ENCODE measurements at places on chromosomes 6 and 20.
A peak's percentile ranks its signal among the peaks of the same experiment; 100 is the strongest.

GRCh38 chr6:30730601-30731435 is 10.7 kb downstream of the TUBB start:
- peak; percentile 58 for DNase-seq

- DNase-seq, result no peak
These were observed 897.3 kb downstream of the KIF16B start for GRCh38 chr20:15675813-15676484.

DNA sequence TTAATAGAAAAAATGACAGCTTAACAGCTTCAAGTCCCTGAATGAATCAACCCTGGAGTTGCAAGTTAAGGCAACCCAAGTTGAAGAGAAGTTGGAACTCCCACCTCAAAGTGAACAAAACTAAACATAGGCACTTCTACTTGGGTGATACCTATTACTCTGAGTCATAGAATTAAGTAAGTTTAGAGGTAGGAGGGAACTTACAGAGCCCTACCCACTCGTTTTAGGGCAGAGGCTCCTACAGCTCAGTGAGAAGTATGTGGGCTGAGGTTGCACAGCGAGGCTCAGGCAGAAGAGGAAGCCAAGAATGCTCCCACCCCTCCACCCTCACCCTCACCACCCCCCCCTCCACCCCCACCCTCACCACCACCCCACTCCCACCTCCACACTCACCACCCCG is 42.2 kb downstream of the NFATC2 start:
- no peak for DNase-seq

DNA sequence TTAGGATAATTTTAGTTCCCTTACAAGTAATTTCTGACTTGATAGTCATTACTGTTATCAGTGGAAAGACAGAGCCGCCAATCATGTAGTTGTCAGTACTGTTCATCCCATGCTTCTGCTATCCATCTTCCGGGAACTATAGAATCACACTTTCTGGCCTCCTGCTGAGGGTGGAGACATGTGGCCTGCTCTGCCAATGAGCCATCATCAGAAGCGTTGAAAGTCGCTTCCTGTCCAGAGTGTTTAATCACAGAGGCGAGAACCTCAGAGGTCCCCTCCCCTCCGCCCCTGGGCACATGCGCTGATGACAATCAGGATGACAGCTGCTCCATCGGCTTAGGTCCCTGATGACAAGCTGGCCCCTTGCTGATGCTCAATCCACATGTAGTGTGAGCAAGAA is 3.0 kb downstream of the DDO start:
- no peak for DNase-seq

DNA sequence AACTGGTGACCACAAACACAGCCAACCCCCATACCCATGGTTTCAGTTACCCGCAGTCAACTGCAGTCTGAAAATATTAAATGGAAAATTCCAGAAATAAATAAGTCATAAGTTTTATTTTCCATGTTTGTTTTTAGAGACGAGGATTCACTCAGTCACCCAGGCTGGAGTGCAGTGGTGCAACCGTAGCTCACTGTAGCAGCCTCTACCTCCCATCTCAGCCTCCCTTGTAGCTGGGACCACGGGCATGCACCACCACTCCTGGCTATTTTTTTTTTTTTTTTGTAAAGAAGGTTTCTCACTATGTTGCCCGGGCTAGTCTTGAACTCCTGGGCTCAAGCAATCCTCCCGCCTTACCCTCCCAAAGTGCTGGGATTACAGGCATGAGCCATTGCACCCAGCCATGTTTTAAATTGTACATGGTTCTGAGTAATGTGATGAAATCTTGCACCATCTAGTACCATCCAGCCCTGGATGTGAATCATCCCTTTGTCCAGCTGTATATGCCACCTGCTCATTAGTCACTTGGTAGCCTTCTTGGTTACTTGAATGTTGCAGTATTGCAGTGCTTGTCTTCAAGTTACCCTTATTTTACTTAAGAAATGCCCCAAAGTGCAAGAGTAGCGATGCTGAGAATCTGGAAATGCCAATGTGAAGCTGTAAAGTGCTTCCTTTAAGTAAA is 14.5 kb downstream of the CSNK2A1 start:
- DNase-seq, result no peak
